ENCODE measurements at places on chromosomes 5 and 9.

DNA sequence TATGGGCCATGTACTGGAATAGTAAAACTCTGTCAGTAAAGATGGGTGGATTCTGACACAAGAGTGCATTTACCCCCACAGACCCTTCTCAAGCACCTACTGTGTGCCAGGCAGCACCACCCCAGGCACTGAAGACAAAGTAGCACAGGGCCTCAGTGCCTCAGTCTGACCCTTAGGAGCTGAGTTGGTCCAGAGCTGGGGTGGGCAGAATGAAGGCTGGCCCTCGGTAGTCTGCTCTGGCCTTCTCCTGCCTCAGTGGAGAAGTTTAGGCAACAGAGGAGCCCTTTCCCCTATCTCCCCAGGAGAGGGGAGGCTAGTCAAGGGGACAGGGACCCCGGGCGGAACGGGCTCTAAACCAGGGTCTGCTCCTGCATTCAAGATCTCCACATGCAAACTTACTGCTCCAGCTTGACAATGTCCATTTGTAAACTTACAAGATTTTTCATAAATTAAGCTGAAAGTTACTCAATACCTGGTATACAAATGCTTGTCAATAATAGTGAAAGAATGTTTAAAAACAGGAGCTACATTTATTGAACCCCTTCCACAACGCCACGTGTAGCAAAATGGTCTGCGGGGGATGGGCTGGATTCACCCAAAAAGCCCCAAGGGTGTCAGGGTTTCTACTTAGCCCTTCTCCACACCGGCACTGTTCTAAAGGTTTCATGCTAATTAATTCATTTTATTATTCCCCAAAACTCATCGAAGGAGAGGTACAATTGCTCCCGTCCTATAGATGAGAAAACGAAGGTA is 1.5 kb downstream of the VDAC1 start:
- DNase-seq: no peak

DNA sequence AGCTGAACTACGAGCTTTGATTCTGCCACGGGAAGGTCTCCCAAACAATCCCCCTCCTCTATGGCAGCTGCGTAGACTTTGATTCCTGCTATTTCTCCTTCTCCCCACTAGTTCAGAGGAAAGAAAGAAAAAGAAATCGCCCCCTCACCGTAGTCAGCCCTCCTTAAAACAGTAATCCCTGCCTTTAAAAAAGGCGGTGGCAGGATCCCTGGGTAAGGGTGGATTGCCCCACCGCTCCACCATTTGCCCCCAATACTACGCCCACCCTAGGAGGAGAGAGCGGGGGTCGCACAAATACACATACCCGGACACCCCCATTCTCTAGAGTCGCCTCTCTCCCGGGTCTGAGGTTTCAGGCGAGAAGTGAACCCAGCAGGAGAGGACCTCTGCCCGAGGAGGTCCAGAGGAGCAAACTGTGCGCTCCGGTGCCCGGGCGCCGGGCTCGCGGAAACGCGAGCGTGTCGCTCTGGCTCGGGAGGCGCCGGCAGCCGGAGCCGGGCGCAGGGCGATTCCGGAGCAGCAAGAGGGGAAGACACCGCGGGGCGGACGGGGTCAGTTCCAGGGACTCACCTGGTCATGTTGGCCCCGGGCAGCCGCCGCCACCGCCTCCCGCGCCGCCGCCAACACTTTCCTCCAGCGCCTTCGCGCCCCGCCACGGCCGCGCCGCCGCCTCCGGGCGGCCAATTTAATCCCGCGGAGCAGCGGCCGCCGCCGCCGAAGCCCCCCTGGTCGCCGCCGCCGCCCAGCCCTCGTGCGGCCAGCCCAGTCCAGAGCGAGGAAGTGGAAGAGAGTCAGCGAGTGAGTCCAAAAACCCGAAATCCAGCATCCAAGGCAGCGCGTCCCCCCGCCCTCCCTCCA is 1057.7 kb upstream of the DMAC1 start:
- DNase-seq: no peak

GRCh38 chr5:156681265-156681664 is 168.8 kb upstream of the PPP1R2B start:
- DNase-seq: no peak

GRCh38 chr5:110086658-110087388 is 397.1 kb downstream of the MAN2A1 start:
- DNase-seq: no peak

- DNase-seq: no peak
Observed at GRCh38 chr9:124725068-124725452, 46.1 kb downstream of the NR6A1 start.

DNA sequence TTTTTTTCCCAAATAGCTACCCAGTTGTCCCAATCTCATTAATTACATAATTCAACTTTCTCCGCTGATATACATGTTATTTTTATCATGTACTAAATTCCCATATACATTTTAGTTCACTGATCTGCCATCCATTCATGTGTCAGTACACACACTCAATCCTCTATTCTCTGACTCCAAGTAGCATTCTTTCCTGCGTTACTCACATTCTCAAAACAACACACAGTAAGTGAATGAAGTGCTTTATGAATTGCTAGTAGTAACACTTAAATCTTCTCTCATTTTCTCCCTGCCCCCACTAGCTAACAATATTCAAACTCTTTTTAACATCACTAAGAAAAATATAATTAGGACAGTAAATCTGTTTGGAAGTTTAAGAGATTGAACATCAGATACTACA is 8.9 kb downstream of the ZNF366 start:
- DNase-seq: peak; percentile 39

- no peak for DNase-seq
Observed at GRCh38 chr5:10524376-10525123, 39.3 kb upstream of the ANKRD33B start.

- no peak for DNase-seq
Observed at GRCh38 chr9:137820161-137820855, 57.3 kb upstream of the CACNA1B start.

DNA sequence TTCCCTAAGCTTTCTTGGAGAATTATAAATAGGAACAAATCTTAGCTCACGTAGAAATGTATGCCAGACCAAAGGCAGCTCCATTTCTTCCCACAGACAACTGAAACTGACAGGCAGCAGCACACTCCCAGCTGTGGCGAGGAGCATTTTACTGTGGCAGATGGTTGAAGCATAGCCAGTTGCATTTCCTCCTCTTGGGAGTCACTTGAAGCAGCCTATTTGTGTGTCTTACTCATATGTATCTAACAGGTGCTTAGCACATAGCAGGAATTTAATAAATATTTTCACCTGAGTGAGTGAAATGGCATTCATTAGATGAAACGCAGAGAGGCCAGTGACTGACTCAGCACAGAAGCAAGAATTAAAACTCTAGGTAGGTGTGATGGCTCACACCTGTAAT is 12.3 kb upstream of the MTMR12 start:
- DNase-seq: no peak

DNA sequence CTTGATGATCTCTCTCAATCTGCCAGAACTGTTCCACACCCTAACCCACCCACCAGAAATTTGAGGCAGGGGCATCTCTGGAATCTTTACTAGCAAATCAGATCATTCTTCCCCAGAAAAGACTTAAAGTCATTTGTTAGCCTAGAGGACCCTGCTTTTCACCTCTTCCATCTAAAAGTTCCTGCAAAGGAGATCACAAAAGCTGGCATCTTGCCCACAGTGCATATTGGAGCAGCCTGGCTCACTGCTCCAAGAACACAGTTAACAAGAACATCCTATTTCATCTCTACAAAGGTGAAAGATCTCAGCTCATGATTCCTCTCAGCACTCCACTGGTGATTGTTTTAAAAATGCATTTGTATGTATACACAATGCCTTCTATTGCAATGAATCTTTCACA is 36.3 kb downstream of the GABRP start:
- DNase-seq: no peak

DNA sequence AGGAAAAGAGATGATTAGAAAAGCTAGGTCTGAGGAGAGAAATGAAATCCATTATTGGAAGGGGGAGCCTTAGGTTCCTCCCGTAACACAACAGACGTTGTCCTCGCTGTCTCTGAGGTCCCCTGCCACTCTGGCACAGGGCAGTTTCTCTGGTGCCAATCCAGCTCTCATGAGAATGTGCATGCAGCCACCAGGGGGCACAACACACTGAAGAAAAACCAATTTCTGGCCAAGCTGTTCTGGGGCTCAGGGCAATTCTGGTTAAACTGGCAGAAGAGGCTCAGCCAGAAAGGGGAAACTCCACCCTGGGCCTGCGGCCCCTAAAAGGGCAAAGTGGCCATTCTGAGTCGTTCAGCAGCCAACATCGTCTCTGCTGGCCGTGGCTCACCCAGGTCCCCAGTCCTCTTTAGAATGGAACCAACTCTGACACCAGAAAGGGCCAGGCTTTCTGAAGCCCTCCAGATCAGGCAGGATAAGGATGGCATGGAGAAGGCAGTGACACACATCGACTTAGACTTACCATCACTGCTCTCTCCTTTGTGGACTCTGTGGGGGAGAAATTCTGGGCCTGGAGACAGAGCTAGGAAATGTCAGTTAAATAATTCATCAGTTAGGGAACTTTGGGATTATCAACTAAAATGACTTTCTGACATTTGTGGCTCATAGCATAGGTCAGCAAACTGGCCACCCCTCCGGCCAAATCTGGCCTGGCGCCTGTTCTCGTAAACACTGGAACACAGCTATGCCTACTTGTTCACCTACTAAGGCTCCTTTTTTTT is 58.5 kb upstream of the GOLPH3 start:
- DNase-seq: peak; percentile 86

DNA sequence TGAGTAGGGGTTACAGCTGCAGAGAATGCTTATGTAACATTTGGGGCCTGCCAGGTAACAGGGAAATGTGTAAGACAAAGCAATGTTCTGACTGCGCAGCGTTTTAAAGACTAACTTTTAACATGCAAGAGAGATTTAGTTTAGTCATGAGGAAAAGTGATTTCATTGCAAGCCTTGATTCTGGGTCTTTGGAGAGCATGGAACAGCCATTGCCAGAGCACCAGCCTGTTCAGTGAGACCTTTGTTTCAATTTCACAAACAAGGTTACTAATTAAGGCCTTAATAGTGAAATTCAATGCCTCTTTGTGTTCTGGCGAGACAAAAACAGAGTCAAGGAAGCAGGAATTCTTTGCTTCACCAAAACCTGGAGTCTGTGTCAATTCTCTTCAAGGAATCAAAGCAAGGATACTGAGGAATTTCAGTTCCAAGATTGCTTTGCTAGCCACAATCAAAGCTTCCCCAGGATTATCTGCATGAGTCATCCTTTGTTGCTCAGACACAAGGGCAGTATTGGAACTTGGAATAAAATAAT is 14.4 kb downstream of the CKMT2 start:
- DNase-seq: peak; percentile 23

DNA sequence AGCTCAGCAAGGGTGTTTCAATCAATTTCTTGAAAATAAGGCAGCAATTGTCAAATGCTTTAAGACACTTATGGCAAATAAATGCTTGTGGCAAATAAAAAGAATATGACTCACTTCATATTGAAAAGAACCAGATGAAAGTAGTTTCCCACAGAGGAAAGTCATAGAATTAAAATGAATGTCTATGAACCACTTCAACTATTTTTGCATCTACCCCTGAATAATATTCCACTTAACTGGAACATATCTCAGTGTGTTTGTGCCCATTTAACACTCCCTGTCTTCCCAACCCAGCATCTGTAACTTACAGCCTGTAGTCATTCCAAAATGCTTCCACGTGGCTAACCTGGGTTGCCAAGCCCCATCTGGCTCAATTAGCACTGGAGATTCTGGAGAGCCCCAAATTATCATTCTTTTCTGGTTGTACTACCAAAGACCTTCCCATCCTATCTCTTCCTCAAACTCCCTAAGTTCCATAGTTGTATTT is 84.7 kb downstream of the FEM1C start:
- DNase-seq: no peak

All from HTR-8/SVneo (cell line).